CD4-positive, alpha-beta T cell (primary cell): ENCODE measurements at places on chromosomes 2 and 18.

DNA sequence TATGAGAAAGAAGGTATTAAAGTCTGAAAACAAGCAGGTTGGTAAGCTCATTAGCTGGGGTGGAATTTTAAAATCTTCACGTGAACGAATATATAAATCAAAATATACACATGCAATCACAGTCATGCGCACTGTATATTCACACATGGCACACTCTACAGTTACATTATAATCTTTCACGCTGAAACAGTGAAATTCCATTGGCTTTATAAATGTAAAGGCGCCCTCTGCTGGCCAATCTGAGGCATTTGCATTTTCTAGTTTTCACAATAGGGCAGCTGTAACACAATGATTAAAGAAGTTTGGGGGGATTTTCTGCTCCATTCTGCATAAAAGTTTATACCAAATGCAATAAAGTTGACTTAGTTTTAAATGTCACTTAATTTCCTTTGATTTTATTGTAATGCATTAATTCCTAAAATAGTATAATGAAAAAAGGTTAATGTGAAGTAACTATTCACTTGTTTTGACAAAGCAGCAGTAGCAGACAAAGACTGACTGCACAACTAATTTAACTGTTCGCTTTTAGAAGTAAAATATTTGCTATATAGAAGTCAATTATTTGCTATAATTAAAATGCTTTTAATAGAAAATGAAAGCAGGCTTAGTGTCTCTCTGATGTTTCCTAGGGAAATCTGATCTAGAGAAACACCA lies 17.2 kb downstream of the IFIH1 start:
- no peak overlapping the region for H3K4me3 ChIP-seq
- H3K36me3 ChIP-seq: peaks cover 20% of the 10 kb centered on the region
- H3K27ac ChIP-seq: no peak overlapping the region
- H3K4me1 ChIP-seq: no peaks in the 10 kb centered on the region
- peak; percentile 28 for DNase-seq

DNA sequence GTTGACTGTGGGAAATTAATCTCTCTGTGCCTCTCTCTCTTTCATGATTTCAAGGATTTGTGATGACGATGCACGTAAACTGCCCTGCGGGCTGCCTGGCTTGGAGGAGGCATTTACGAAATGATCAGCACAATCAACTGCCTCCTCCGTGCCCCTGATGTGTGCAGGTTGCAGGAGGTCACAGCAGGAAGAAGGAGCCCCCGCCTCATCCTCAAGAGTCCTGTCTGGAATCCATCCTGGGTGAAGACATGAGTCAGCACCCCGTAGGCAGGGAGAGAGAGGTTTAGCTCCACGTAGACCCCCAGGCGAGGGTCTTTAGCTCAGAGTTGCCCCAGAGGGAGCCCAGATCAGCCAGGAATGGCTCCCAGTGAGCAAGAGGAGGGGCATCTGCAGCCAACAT lies 17.1 kb upstream of the TEX51 start:
- H3K27me3 ChIP-seq: no peaks in the 10 kb centered on the region
- H3K36me3 ChIP-seq: no peaks in the 10 kb centered on the region
- H3K27ac ChIP-seq: no peak overlapping the region
- peaks cover 8% of the 10 kb centered on the region for H3K4me1 ChIP-seq
- DNase-seq: no peak
- no peak overlapping the region for H3K4me3 ChIP-seq

DNA sequence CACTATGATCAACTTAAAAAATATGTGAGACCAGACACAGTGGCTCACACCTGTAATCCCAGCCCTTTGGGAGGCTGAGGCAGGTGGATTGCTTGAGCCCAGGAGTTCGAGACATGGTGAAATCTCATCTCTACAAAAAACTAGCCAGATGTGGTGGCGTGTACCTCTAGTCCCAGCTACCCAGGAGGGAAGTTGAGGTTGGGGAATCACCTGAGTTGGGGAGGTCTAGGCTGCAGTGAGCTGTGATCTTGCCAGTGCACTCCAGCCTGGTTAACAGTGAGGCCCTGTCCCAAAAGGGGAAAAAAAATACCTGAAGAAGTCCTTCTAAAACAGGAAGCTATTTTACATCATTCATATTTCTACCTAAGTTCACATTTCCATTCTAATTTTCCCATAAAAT lies 144.0 kb downstream of the EML6 start:
- DNase-seq: no peak
- no peak overlapping the region for H3K4me3 ChIP-seq
- H3K27me3 ChIP-seq: no peaks in the 10 kb centered on the region

- no peak overlapping the region for H3K4me3 ChIP-seq
- peaks cover 58% of the 10 kb centered on the region for H3K27me3 ChIP-seq
- no peaks in the 10 kb centered on the region for H3K36me3 ChIP-seq
- peaks cover 45% of the 10 kb centered on the region for H3K4me1 ChIP-seq
These were observed 1.3 kb upstream of the TLX2 start for GRCh38 chr2:74512744-74513604.

DNA sequence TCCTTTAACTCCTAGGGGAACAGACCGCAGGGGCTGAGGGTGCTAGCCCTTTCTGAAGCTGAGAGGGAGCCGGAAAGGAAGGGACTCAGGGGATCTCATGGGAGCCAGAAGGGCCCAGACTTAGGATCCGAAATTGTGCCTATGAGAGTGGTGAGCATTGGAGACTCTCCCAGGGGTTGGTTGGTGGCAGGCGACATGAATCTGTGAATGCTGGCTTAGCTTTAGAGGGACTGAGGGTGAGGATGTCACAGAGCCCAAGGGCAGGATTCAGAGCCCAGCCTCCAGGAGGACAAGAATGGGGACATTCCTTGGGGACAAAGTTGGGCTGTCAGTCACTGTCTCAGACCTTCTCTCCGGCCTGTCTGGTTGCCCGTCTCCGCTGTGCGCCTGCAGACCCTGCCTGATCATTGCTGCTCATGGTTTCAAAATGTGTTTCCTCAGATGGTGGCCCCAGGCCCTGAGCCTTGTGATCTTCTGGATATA lies 17.5 kb downstream of the GNLY start:
- no peak overlapping the region for H3K4me3 ChIP-seq
- H3K4me1 ChIP-seq: peaks cover 10% of the 10 kb centered on the region
- peaks cover 1% of the 10 kb centered on the region for H3K27me3 ChIP-seq
- DNase-seq: no peak
